Suppressor macrophage treated with lipopolysaccharide for 1 hour (primary cell): ENCODE measurements at places on chromosomes 1 and 21.
A peak's percentile ranks its signal among the peaks of the same experiment; 100 is the strongest.

DNA sequence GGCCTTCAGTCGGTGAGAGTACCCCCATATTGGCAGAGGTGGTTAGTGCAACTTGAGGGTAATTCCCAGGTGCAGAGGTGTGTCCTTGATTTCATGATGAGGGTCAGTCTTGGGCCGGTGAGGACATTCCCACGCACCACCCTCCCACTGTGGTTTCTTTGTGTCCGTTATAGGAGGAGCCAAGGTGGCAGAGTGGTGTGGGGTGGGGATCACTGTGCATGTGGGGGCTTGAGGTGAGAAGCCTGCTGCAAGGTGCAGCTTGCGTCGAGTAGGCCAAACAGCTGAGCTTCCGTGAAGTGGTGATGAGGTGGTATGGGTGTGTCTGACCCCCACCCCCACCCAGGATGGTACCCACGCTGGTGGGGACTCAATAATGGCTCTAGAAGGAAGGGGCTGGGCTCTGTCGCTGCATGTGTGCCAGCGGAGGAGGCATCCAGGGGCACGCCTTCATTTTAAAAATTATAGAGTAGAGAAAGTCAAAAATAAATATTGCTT is 6.2 kb downstream of the PTPRF start:
- no peak for DNase-seq

GRCh38 chr1:10612436-10613160 is 137.8 kb downstream of the PEX14 start:
- no peak for DNase-seq

- peak; percentile 66 for DNase-seq
Measured at GRCh38 chr1:47388891-47389238, 27.2 kb upstream of the FOXE3 start.

DNA sequence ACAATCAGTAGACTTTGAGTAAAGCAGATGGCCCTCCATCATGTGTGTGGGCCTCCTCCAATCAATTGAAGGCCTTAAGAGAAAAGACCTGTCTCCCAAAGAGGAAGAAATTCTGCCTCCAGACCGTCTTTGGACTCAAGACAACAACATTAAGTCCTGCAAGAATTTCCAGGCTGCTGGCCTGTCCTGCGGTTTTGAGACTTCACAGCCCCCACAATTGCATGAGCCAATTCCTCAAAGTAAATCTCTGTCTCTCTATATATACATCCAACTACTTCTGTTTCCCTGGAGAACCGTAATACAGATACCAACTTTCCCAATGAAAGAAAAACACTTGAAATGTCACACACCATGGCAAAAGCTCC is 16.4 kb downstream of the REG4 start:
- DNase-seq: no peak

- DNase-seq: no peak
Measured at GRCh38 chr1:185215911-185216310, 58.9 kb downstream of the SWT1 start.

DNA sequence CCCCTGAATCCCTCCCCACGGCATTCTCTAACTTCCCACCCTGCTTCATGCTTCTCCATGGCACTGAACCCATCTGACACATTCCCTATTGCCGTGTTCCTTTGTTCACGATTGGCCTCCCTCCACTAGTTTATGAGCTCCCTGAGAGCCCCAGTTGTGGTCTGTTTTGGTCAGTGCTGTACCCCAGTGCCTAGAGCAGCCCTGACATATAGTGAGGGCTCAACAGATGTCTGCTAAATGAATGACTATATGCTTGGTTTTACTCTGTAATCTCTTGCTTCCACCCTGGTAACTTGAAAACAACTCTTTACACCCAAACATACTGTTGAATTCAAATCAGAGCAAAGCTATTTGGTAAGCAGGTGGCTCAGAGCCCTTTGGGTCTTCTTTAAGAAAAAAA is 171.1 kb upstream of the EDN2 start:
- DNase-seq: no peak

- peak; percentile 86 for DNase-seq
Measured at GRCh38 chr1:58434607-58435006, 111.9 kb downstream of the OMA1 start.

GRCh38 chr1:44664730-44665370 is 9.4 kb downstream of the TMEM53 start:
- DNase-seq: peak; percentile 71

GRCh38 chr1:106998431-106999002 is 58.0 kb upstream of the PRMT6 start:
- no peak for DNase-seq

DNA sequence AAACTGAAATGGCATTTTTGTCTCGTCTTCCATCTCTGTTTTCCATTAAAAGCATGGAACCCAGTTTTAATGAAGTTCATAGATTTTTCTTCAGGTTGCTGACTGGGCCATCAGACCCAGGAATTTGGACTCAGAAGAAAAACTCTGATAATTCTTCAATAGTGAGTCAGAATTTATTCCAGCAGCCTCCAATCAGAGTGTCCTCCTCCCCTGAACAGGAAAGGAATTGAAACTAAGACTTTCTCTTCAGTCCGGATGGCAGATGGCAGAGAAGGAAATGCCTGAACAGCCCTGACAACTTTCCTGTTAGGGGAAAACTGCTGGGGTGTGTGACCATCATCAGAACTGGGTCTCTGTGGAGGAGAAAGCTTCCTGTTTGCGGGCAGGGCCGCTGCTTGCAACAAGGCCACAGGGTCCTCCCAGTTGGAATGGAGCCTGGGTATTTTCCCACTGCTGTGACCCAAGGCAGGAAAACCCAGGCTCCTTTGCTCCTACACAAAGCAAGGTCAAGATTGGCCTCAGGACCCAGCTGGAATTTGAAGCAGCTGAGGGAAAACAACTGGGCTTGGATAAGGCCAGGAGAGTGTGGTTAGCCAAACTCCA is 20.7 kb downstream of the CD34 start:
- DNase-seq: peak; percentile 95

DNA sequence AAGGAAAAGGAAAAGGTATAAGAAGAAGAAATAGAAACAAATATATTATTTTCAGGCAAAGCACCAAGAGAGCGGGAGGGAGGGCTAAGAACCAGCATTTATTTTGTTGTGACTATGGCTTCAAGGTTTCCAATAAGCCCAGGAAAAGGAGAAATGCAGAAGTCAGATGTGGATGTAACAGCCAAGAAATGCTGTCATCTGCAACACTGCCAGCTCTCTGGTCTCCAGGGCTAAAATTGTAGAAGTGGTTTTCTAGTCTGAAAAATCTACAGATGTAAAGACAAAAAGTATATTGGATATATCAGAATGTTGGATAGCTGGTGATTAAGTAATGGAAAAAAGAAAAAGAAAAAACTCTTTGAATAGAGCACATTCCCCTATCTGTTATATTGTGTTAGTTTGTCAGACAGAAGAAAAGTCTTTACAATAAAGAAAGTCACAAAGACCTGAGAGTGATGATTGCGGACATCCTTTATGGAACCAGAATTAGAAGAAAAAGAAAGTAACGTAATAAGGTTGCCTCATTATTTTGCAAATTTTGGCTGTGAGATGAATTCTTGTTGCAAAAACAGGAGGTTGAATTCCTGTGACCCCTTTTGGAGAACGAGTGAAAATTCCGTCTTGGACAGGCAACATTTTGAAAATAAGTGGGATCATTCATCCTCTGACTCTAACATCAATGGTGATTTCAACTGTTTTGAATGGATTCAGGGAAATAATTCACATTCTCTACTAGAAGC is 938.1 kb downstream of the TTLL7 start:
- DNase-seq: no peak

DNA sequence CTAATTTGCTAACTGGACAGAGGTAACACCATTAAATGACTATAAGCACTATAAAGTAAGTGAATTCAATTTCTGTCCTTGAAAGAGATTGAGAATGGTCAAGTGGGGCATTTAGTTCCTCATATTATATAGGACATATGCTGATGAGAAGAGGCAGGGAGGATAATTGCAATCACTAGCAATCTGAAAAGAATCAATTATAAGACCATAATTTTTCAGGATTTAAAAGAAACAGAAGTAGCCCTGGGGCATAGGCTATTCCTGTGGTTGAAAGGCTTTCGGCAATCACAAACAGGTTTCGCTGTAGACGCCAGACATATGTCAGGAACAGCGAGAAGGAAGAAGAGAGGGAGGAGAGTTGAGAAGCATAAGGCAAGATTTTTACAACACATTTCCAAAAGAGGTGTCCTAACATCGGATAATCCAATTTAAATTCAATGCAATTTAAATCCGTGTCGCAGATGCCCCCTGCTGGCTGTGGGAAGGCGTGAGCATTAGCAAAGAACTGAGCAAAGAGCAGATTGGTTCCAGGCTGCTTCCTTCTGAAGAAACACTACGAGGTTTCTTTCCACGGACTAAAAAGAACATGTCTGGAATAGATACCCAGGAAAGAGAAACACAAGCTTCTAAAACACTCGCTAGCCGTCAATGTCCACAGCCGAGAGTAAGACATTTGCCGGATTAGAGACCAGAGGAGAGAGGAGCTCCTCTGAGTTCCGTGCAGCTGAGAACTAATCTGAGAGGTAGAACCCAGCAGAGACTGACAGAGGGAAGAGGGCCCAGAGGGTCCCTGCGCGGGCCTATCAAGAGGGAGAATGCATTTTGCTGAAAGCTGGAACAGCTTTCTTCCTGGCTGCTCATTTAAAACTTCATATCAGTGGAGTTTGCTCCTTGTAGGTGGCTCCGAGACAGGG is 27.9 kb downstream of the RGS5 start:
- DNase-seq: peak; percentile 76

DNA sequence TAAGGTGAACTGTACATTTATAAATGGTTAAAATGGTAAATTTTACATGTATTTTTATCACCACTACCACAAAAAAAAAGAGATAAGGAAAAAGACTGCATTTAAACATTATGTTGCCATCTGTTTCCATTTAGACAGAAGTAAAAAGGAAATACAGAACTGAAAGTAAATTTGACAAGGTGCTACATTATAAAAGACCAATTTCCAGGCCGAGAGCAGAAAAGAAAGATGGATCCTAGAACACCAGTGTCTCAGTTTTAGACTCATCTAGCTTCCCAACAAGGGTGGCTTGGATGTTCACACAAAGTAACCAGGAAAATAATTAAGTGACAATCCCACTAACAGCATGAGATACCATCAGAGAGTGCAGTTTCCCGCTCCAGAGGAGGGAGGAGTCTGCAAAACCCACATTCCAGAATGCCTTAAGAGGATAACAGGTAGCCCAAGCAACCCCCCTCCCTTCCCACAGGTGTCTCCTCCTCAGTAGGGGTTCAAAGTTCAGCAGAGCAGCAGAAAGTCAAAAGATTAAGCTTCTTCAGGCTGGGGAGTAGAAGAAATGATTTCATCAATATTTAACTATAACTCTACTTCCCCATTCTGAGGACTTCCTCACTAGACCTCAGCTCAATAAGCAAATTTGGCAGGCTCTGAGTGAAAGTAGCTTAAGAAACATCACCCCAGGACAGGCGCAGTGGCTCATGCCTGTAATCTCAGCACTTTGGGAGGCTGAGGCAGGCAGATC is 11.8 kb downstream of the TPM3 start:
- peak; percentile 89 for DNase-seq

GRCh38 chr21:14376854-14377253 is 6.1 kb downstream of the HSPA13 start:
- no peak for DNase-seq

DNA sequence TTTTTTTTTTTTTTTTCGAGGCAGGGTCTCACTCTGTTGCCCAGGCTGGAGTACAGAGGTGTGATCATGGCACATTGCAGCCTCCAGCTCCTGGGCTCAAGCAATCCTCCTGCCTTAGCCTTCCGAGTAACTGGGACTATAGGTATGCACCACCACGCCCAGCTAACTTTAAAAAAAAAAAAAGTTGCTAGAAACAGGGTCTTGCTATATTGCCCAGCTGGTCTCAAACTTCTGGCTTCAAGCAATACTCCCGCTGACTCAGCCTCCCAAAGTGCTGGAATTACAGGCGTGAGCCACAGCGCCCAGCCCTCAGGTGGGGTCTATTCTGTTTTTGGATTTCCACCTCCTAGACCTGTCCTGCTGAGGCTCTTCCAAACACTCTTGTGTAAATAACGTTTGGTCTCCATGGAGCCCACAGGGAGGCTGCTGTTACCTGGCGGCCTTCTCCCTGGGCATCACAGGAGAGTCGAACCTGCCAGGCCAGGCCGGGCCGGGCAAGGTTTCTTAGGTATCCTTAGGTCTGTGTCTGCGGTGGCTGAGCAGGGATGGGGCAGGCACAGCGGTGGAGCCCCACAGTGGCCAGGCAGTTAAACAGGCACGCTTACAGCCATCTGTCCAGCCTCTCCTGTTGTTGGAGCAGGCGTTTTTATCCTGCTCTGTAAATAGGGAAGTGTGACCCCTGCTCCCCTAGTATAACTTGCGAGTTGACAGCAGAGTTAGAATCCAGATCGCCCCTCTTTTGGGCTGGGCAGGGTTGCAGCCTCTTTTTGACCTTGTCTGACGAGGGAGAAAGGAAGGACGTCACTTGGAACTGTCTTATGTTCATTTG is 18.8 kb downstream of the PLEKHM2 start:
- no peak for DNase-seq

- no peak for DNase-seq
Measured at GRCh38 chr1:246198115-246198816, 308.8 kb downstream of the SMYD3 start.

- DNase-seq: no peak
Measured at GRCh38 chr1:114345930-114346479, 165.0 kb downstream of the TRIM33 start.

- no peak for DNase-seq
Measured at GRCh38 chr1:107142666-107143065, 1.8 kb downstream of the NTNG1 start.

DNA sequence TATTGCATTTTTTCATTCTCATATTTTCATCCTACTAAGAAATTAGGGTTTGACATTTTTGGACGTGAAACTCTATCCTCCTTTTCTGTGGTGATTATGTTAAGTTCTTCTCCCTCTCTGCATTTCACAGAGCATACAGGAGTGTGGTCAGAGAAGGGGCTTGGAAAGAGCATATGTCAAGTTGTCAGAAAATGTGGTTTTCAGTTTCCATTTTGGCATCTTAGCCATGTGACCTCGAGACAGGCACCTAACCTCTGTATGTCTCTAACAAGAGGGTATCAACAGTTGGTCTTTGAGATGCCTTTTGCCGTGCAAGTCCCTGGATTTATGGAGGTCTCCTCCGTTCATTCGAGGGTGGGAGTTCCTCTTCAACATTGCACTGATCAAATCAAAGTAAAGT is 140.7 kb downstream of the CYYR1 start:
- DNase-seq: no peak

DNA sequence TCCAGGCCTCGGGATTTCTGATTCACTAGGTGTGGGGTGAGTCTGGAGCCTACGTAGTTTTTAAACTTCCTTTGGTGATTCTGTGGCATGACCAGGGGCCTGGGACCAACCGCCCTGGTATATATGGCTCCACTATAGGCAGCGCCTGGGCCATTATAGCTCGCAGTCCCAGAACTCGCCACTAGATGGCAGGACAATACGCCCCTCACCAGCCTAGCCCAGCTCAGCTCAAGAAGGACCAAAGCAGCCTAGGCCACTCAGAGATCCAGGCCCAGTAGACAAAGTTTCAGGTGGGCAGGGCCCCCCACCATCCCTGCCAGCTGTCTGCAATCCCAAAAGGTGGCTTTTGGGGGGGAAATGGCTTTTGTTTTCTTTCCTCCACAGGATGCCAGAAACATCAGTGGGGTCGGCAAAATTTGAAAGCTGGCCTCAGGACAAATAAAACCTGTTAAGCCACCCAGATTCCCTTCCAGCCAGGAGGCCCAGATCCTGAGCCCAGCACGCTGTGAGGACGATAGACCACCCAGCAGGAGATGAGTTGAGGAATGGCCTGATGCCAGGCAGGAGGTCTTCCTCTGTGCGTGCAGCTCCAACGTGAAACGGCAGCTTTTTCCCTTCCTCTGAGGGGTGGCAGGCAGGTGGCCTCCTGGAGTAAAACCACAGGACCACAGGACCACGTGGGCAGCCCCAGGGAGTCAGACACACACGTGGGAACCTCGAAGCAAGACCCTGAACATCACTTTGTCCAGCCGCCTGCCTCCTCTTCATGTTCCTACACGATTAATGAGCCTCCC is 24.8 kb upstream of the TMEM51 start:
- peak; percentile 85 for DNase-seq
